AML-193 (cell line): ENCODE measurements at places on chromosomes 3 and 15.

DNA sequence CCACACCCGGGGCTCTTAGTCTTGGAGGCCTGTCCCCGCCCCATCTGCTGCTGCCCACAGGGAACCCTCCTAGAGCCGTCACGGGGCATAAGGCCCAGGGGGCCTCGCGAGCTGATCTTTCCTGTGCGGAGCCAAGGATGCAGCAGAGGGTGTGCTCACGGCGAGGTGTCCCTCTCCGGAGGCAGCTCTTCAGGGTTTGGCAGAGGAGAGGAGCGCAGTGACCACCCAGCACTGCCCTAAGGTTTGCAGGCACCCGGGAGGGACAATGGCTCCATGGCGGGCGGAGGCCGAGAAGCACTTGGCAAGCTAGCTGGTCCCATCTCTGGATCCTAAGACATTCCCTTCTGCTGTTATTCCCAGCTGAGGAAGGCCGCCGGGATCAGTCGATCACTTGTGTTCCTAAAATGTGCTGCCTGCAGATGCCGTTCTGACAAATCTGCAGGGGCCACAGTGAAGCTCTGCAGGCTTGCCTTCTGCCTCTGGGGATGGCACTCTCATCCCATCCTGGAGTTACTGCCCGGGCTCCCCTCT lies 47.4 kb upstream of the PCSK6 start:
- no peak for DNase-seq

- DNase-seq: no peak
Measured at GRCh38 chr3:62774221-62774620, 101.0 kb downstream of the CADPS start.

GRCh38 chr3:9779721-9780457 lies 10.1 kb upstream of the CAMK1 start:
- DNase-seq: peak; percentile 99

- DNase-seq: peak; percentile 13
Measured at GRCh38 chr15:49370782-49371181, 52.3 kb upstream of the FGF7 start.

DNA sequence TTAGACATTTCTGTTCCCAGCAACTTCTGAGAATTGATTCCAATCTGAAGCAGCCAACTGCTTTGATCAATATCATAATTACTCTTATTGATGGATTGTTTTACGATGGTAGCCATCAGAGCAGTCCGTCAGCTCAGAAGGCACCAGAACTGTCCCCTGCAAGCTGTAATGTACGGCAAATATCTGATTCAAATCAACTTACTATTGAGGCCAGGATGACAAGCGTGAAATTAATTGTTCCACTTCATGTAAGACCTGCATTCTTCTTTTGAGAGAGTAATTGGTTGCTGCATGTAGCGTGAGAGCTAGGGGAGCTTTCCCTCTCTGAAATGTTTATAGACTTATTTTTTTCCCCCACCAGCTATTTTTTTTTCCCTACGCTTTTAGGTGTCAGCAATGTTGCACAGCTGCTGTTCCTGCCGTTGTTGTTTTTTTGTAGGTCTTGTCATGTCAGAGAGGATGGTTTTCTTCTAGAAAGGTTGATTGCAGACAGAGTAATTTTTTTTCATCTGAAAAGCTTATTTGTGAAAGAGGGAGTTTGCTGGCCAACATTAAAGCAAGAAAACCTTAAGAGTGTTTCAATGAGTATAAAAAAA lies 134.9 kb downstream of the CACNA2D3 start:
- DNase-seq: no peak

DNA sequence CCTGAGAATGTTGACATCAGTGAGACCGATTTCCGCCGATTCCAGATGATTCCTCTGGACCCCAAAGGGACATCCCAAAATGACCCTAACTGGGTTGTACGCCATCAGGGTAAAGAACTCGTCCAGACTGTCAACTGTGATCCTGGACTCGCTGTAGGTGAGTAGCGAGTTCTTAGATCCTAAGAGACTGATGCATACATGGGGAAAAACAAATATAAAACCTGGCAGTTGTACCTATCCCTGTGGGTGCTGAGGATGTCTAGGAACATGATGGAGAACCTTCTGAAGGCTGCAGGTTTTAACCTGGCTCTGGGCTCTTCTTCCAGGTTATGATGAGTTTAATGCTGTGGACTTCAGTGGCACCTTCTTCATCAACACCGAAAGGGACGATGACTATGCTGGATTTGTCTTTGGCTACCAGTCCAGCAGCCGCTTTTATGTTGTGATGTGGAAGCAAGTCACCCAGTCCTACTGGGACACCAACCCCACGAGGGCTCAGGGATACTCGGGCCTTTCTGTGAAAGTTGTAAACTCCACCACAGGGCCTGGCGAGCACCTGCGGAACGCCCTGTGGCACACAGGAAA lies 12.3 kb downstream of the THBS1 start:
- no peak for DNase-seq

DNA sequence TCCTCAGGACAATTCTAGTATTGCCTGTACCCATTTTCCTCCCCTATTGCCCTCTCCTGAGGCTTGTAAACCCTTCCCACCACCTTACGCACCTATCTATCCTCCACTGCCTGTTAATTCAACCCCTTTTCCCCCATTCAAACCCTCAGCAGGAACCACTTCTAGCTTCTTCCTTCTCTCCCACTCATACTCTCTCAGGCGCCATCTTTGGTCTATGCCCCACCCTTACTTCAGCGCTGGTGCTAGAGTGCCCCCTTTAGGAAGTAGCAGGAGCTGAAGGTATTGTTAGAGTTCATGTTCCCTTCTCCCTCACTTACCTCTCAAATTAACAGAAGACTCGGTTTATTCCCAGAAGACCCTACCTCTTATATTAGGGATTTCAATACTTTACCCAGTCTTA lies 121.8 kb upstream of the NLGN1 start:
- DNase-seq: peak; percentile 22

DNA sequence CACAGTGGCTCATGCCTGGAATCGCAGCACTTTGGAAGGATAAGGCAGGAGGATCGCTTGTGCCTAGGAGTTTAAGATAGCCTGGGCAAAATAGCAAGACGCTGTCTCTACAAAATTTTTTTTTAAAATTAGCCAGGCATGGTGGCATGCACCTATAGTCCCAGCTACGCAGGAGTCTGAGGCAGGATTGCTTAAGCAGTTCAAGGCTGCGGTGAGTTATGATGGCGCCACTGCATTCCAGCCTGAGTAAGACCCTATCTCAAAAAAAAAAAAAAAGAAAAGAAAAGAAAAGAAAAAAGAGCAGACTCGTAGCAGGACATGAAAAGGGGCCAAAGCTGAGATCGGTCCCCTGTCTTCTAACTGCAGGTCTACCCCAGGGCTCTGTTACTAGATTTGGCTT lies 18.9 kb downstream of the SRGAP3 start:
- no peak for DNase-seq

DNA sequence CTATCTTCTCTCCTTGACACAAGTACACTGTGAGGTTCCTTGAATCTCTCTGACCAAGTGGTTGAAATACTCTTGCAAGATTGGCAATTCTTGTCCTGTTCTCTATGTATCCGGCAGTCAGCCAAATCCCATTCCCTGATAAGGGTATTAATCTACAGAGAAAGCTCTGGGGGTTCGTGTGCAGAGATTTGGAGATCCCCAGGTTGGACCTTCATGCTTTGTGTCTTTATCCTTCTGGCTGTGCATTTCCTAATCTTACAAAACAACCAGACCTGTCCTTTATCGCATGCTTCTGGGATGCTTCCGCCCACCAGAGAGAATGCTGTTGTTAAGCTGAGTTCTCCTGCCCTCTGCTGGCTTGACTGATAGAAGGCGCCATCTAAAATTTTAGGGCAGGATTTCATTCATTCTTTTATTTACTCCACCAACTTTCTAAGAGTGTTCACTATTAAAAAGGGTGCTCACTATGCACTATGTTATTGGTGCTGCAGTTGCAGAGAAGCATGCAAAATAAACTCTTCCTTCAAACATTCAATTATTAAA lies 8.6 kb upstream of the SST start:
- peak; percentile 62 for DNase-seq

DNA sequence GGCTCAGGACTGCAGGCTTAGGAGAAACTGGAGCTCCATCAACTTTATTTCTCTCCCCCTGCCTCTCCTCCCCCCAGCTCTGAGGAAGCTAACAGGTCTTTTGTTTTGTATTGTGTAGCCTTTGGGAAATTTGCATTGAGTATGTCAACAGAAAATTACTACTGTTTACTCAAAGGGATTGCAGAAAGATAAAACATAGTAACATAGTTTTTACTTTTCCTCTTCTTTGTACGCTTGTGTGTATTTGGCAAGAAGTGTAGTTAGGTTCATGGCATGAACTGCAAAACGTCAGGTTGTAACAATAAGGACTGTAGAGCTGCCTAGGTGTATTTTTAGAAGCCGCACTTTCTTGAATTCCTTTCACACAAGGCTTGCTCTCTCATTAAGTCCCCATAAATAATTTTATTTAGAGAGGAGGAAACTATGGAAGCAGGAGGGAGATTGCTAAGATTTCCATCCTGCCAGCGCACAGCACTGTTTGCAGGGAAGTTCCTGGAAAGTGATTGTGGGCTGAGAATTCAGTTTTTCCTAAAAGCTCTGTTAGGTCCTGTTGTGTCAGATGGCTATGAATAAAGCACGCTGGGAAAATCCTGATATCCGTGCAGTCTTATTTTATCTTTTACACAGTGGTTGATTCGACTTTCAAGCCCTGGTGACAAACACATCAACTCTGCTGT lies 21.1 kb upstream of the SATB1 start:
- no peak for DNase-seq

DNA sequence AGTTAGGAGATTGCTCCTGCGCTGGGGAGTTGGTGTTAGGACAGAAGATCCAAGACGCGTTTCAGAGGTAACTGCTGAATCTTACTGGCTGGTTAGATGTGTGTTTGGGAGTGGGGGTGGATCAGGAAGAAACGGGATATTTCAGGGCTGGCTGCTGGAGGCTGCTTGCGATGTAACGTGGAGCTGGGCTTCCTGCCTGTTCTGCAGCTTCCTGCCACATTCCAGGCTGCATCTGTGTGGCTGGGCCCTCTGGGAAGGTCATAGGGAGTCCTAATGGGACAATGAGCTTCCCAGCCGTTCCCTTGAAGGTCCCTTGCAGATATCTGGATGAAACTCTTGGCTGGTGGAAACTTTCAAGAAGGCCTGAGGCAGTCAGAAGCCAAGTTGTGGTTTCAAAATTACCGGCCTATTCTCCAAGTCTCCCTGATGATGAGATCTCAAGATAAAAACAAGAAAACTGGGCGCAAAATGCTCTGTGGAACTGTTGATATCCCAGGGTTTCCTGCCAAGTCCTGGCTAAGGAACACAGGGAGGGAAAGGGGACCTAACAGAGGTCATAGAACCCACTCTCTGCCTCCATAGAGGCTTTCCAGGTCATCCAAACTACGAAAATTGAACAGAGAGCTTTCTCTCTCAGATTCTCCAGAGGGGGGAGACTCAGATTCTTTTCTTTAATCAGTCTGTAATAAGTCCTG lies 67.0 kb downstream of the NOX5 start:
- no peak for DNase-seq

- DNase-seq: peak; percentile 99
Measured at GRCh38 chr3:194089357-194090177, 46.4 kb upstream of the HES1 start.

GRCh38 chr3:60497902-60498301 lies 753.4 kb downstream of the FHIT start:
- no peak for DNase-seq

DNA sequence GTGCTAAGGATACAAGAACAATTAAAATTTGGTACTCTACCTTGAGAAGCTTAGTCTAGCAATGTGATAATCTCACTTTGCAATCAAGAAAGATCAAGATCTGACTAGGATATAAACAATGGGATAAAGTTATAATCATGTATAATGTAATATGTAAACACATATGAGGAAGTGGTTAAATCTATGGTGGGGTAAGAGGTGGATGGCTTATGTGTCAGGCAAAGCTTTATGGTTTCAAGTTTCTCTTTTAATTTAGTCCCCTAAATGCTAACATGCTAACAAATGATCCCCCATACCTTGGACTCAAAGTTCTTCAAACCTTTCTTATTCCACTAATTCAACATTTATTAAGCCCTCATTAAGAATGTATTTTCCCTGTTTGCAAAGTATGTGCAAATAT lies 2.5 kb downstream of the RSL24D1 start:
- peak; percentile 44 for DNase-seq

- DNase-seq: no peak
Measured at GRCh38 chr3:147215660-147216059, 190.7 kb downstream of the ZIC4 start.

DNA sequence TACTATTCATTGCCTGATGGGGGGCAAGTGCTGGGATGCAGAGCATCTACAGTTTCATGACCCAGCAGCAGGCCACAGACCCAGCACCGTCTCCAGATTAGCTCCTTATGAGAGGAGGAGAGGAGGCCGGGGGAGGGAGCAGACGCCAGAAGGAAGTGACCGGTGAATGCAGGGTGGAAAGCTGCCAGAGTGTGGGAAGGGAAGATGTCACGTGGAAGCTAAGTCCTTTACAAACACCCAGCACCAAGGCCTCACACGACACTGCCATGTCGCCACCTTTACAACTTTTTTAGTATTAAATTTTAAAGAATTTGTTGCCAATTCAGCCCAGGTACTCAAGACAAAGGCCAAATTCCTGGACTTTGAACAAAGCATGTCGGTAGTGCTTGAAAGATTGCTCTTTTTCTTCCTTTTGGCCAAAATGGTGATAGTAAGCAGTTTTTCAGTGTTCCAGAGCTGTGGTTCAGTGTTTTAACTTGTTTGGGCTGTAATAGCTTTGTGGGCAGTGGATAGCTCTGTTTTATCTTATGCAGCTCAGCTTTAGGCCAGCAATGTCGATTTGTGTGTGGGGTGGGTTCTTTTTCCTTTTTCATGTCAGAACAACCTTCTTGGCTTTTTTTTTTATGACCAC lies 58.2 kb downstream of the ZBTB38 start:
- no peak for DNase-seq

- DNase-seq: no peak
Measured at GRCh38 chr15:100968050-100968966, 49.2 kb downstream of the LRRK1 start.

- no peak for DNase-seq
Measured at GRCh38 chr15:41276831-41277230, 45.8 kb downstream of the CHP1 start.

- DNase-seq: no peak
Measured at GRCh38 chr3:129563332-129563731, 20.4 kb downstream of the H1-8 start.

- DNase-seq: no peak
Measured at GRCh38 chr3:5194341-5194740, 6.8 kb downstream of the EDEM1 start.

DNA sequence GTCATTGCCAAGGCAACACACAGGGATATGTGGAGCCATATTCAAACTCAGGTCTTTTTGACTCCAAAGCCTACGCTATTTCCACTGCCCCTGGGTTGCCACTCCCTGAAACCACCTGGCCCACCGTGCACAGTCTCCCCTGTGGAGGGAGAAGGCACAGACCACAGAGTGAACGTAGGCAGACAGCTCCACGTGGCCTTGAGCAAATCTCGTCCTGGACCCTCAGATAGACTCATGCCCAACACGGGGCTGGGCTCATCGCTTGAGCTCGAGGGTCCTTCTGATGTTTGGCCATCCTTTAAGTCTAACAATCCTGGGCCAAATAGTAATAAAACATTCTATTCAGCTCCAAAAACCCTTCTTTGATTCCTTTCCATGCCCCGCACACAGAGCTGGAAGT lies 72.0 kb downstream of the CPN2 start:
- DNase-seq: no peak
